HCT116 (cell line): ENCODE measurements at places on chromosomes 1 and 21.

GRCh38 chr1:161185282-161185682 is 8.0 kb upstream of the B4GALT3 start:
- DNase-seq: no peak

DNA sequence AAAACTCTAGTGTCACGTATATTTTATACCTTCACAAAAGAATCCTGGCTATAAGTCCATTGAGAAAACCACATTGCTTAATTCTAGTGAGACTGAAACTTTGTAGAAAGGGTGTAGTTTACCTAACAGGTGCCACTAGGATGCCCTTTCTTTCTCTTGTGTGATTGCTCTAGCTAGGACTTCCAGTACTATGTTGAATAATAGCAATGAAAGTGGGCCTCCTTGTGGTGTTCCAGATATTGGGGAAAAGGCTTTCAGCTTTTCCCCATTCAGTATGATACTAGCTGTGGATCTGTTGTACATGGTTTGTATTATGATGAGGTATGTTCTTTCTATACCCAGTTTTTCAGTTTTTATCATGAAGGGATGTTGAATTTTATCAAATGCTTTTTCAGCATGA is 39.7 kb upstream of the CHODL start:
- no peak for DNase-seq

DNA sequence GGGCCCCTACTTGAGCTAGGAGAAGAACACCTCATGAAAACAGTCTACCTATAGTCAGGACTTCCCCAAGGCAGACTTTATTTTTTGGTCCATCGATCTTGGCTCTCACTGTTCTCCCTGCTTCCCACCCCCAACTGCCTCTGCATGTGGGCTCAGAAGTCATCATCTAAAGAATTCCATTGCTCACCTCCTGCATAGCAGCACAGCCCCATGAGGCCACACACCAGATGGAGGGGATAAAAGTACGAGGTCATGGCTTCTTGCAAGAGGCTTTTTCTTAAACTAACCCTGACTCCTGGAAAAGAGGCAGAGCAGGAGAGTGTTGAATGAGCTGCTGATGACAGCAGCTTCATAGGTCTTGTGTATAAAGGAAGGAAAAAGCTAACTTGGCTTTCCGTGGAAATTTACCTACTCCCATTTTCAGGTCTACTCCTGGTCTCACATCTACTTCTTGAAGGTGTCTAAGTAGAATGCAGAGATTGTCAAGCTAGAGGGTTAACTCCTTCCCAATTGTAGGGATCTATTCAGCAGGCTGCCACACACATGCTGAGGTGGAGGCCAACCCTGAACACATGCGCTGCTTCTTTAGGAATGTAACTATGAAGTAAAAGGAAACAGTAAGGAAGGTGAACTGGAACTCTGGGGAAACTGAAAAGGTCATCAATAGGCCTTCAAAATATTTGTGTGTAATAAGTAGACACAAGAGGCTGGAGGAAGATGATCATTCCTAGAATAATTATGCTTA is 18.7 kb downstream of the WNT2B start:
- no peak for DNase-seq

- DNase-seq: no peak
Observed at GRCh38 chr1:42170779-42171621, 6.5 kb upstream of the GUCA2A start.

DNA sequence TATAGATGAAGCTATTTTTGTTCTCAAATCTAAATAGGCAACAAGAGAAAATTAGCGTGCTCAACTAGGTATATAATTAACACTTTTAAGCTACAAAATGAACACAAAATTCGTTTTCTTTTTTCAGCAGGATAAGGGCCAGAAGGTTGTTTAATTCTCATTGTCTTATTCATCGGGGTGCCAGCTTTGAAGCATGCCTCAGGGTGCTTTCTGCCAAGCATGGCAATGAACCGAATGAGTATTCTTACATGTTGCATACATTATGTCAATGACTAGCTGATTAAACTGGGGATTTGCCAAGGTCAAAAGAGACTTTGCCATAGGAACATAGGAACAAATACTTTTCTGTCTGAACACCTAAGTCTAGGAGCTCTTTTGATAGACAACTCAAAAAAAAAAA is 102.0 kb upstream of the MAP1LC3C start:
- no peak for DNase-seq

DNA sequence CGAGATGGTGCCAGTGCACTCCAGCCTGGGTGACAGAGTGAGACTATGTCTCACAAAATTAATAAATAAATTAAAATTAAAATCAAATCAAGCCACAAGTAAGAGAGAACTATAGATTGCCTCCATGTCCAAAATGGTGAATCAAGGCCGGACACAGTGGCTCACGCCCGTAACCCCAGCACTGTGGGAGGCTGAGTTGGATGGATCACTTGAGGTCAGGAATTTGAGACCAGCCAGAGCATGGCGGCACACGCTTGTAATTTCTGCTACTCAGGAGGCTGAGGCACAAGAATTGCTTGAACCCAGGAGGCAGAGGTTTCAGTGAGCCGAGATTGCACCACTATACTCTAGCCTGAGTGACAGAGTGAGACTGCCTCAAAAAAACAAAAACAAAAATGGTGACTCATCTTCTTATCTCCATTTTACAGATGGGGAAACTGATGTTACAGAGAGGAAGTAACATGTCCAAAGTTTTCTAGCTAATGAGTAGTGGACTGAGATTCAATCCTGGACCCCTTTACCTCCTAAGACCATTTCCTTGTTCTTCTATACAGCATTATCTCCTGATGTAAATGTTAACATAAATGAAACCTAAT is 99.0 kb upstream of the HNRNPU start:
- DNase-seq: no peak

DNA sequence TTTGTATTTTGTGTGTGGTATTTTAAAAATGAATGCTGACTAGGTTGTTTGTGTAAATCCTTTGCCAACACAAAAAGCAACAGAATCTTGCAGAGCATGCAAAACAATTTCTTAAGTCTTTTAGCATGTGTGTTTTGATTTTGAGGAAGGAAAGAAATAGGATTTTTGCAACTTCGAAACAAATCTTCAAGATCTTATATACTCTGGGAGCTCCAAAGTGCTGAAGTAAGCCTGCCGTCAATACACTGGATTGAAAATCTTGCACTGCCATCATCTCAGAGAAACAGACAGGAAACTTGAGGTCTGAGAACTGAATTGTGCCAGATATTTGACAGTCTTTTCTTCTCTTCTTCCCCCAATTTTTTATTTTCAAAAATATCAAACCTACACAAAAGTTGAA is 29.3 kb upstream of the DISP1 start:
- DNase-seq: no peak

DNA sequence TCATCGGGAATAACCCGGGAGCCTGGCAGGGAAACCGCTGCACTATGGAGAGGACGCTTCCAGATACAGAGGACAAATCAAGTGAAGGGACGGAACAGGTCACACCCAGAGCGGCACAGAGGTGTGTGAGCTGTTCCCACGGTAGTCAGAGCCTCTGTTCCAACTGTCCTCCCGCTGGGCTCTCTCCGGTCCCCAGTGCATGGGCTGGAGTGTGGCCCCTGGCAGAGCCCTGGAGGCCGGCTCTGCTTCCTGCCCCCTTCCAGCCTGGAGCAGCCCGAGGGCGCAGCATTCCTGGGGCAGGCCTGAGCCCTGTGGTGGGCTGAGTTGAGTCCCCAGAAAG is 11.9 kb upstream of the ZBTB21 start:
- DNase-seq: no peak

- DNase-seq: no peak
Observed at GRCh38 chr1:171195767-171196166, 10.7 kb downstream of the FMO2 start.

GRCh38 chr1:103489935-103490334 is 35.6 kb upstream of the RNPC3 start:
- DNase-seq: no peak

DNA sequence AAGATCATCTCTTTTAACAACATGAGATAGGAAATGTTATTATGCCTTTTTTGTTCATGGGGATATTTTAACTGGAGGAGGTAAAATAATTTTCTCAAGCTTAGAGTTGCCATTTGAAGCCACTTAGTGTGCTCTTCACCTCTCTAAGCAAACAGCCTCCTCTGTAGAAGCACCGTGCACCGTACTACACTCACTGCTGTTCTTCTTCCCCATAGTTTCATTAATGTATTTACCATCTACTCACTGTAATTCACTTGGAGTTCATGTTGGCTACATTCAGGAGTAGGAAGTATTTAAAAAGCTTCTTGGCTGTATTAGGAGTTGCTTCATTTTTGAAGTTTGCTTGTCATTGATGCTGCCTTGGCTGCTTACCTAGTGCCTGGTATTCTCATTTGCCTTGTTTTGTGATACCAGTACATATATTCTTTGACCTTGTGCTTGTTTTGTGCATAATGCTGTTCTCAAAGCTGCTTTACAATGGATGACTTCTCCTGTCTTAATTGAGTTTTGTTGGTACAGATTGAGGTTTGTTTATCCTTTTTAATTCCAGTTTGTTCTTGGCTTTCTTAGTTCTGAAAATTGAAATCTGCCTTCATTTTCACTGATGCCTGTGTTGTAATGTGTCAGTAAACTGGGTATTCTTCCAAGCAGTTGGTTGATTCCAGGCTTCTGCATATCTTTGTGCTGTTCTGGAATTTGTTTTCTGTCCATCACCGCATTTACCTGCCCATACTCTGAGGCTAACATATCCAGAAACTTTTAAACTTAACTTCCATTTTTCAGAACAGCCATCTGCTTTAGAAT is 240.4 kb downstream of the HMCN1 start:
- DNase-seq: no peak

GRCh38 chr1:93728480-93729131 is 47.0 kb upstream of the BCAR3 start:
- DNase-seq: no peak

DNA sequence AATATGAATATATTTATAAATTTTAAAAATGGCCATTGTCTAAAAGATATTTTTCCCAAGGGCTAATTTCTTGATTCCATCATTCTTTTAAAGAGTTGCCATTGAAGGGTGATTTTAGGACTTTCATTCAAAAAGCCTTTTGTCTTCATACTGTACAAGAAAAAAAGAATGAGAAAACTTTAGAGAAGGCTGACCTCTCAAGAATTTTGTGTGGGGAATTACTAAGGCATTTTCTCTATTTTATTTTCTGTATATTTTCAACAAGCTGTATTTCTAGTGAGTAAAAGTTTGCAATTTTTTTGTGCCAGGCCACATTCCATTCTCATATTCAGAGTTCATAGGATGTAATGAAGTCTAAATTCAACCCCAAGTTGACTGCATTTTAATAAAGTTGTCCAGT is 49.3 kb downstream of the IVNS1ABP start:
- DNase-seq: no peak

GRCh38 chr1:211736351-211736915 is 61.0 kb upstream of the NEK2 start:
- DNase-seq: no peak
